ENCODE measurements at places on chromosomes 5 and 9. TPM values are rescaled to one million over a fixed set of nuclear protein-coding genes. Genes with fewer than 3 reads are reported as not detected.

- H3K36me3 ChIP-seq: no peaks in the 10 kb centered on the region
- no peaks in the 10 kb centered on the region for H3K27me3 ChIP-seq
- no peak overlapping the region for H3K4me3 ChIP-seq
- H3K4me1 ChIP-seq: peaks cover 10% of the 10 kb centered on the region
- DNase-seq: no peak
Measured at GRCh38 chr9:19201899-19202891, 28.3 kb upstream of the DENND4C start.

- H3K27me3 ChIP-seq: no peaks in the 10 kb centered on the region
- no peak overlapping the region for H3K27ac ChIP-seq
- DNase-seq: no peak
- H3K4me3 ChIP-seq: no peak overlapping the region
Measured at GRCh38 chr9:32716955-32717543, 66.3 kb upstream of the TMEM215 start.

DNA sequence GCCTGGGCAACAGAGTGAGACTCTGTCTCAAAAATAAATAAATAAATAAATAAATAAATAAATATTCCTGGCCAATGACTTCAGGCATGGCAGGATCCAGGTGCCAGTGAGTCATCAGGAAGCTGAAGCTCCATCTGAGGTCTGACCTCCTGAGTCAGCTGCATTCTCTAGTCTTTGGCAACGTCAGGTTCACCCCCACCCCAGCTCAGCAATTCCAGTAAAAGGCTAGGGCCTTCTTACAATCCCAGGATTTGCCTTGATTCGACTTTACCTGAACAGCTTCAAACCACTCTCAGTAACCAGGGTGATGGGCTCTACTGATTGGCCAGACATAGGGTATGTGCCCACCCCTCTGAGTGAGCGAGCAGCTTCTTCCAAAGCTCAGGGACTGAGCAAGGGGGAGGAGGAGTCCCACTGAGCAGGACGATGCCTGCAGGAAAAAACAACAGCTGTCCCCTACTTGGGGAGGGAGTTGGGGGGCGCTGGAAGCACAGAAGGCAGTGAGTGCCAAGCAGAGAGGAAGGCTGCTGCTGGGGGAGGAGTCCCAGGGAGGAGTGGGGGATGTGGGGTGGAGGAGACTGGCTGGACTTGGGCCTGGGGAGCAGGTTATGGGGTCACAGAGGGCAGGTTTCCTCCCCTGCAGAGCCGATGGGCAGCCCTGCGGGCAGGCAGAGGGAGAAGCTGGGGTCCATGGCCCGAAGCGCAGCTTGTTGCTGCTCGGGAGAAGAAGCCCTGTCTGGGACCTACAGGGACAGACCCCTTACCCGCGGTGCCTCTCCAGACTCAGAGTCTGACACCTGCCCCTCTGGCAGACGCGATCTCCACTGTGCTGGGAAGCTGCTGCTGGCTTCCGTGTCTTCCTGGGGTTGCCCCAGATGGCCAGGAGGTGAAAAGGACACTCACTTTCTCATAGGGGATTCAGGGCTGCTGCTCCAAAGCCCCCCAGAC is 25.9 kb upstream of the UNC5A start:
- no peaks in the 10 kb centered on the region for H3K27me3 ChIP-seq
- no peak overlapping the region for H3K27ac ChIP-seq
- H3K4me3 ChIP-seq: no peak overlapping the region
- H3K36me3 ChIP-seq: no peaks in the 10 kb centered on the region

DNA sequence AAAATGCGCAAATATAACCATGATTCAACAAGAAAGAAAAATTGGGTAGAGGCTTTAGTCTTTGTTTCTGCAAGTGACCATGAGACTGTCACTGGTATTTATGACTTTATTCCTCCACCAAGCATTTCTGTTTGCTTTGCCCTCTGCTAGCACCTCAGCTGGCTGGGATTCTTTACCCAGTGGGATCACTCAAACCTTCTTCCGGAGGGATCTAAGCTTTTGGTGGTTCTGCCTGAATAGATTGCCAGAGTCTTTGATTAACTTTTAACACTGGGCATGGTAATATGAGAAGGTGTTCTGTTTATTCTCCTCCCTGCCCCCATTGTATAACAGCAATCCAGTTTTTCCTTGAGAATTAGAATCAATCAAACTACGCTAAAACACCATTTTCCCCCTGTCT is 59.1 kb upstream of the FBN2 start:
- H3K36me3 ChIP-seq: no peaks in the 10 kb centered on the region
- no peak overlapping the region for H3K4me3 ChIP-seq
- no peak for DNase-seq
- no peak overlapping the region for H3K27ac ChIP-seq

- no peaks in the 10 kb centered on the region for H3K27me3 ChIP-seq
- no peak overlapping the region for H3K27ac ChIP-seq
- peak; percentile 5 for DNase-seq
- no peaks in the 10 kb centered on the region for H3K36me3 ChIP-seq
Measured at GRCh38 chr9:122498883-122499288, 11.7 kb upstream of the OR1J2 start.

DNA sequence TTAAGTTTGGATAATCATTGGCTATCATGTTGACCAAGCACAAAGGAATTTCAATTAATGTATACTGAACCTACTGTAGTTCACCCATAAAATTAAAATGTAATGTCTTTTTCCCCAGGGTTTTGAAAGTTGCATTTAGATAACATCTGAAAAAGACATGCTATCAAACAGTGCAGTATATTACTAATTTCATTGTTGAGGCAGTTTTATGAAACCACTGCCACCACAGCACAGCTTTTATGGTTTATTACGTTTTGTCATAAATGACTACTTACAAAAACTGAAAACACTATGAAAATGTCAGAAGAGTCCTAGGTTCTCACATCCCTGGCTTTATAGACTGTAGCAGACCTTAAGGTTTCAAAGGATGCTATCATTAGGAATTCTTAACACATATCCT is 32.0 kb upstream of the HAPLN1 start:
- DNase-seq: no peak
- H3K36me3 ChIP-seq: no peaks in the 10 kb centered on the region
- H3K27me3 ChIP-seq: no peaks in the 10 kb centered on the region
- H3K4me1 ChIP-seq: no peaks in the 10 kb centered on the region
- H3K4me3 ChIP-seq: no peak overlapping the region

DNA sequence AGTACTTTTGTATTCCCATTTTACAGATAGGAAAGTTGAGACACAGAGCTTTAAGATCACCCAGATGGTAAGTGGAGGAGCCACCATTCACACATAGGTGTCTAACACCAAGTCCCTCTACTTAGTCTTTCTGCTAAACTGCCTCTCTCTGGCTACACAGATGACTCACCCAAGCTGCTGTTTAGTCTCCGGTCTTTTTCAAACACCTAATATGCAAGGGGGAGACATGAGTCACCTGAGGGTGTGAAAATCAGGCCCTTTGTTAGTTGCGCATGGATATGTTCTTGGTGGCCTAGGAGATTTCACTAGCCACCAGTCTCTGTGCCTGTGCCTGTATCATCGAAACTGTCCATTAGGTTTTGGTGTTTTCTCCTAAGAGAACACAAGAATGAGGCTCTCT is 117.8 kb downstream of the MAST4 start:
- no peaks in the 10 kb centered on the region for H3K27me3 ChIP-seq
- no peak overlapping the region for H3K4me3 ChIP-seq
- H3K27ac ChIP-seq: no peak overlapping the region
- H3K4me1 ChIP-seq: no peaks in the 10 kb centered on the region
- H3K36me3 ChIP-seq: no peaks in the 10 kb centered on the region

Gene ARL14EPL
- not detected for total RNA-seq

Gene MED27
- 19.5 TPM for total RNA-seq

GRCh38 chr5:76710991-76711390 is 4.9 kb upstream of the F2R start:
- no peak for DNase-seq
- H3K4me1 ChIP-seq: peaks cover 5% of the 10 kb centered on the region
- H3K27ac ChIP-seq: no peak overlapping the region
- no peak overlapping the region for H3K4me3 ChIP-seq
- H3K36me3 ChIP-seq: no peaks in the 10 kb centered on the region

Gene SOHLH1
- not detected for total RNA-seq

Data from thyroid gland (tissue), 4 donors.